ENCODE measurements at places on chromosomes 3 and 15. TPM values are rescaled to one million over a fixed set of nuclear protein-coding genes. Genes with fewer than 3 reads are reported as not detected.

GRCh38 chr15:35210370-35210769 lies 125.3 kb upstream of the NANOGP8 start:
- H3K4me3 ChIP-seq = no peak overlapping the region
- no peak overlapping the region for H3K27ac ChIP-seq
- no peaks in the 10 kb centered on the region for H3K4me1 ChIP-seq
- H3K27me3 ChIP-seq = no peaks in the 10 kb centered on the region
- no peaks in the 10 kb centered on the region for H3K36me3 ChIP-seq
- no peak for DNase-seq

- H3K36me3 ChIP-seq = no peaks in the 10 kb centered on the region
- no peak overlapping the region for H3K27ac ChIP-seq
- no peak overlapping the region for H3K4me3 ChIP-seq
- H3K27me3 ChIP-seq = no peaks in the 10 kb centered on the region
- no peak for DNase-seq
Observed at GRCh38 chr3:55283441-55283925, 203.6 kb downstream of the WNT5A start.

TRIM71 gene
- not detected for total RNA-seq

DNA sequence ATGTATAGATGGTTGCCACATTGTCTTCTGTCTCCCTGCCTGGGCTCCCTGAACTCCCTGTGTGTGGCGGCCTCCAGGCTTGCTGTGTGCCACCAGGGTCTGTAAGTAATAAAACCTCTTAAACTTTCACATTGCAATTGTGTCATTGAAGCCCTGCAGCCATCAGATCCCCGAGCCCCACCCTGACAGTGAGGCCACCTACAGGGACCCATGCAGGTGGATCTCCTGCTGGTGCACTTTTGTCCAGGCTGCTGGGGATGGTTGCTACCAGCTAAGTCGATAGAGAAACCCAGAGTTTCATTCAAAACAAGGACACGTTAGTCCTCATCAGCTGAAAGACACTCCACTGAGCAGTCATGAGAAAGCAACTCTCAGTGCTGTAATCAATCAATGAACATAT lies 133.6 kb upstream of the PRICKLE2 start:
- no peaks in the 10 kb centered on the region for H3K27me3 ChIP-seq
- H3K4me3 ChIP-seq = no peak overlapping the region
- no peak for DNase-seq
- H3K27ac ChIP-seq = no peak overlapping the region
- peaks cover 13% of the 10 kb centered on the region for H3K4me1 ChIP-seq

DNA sequence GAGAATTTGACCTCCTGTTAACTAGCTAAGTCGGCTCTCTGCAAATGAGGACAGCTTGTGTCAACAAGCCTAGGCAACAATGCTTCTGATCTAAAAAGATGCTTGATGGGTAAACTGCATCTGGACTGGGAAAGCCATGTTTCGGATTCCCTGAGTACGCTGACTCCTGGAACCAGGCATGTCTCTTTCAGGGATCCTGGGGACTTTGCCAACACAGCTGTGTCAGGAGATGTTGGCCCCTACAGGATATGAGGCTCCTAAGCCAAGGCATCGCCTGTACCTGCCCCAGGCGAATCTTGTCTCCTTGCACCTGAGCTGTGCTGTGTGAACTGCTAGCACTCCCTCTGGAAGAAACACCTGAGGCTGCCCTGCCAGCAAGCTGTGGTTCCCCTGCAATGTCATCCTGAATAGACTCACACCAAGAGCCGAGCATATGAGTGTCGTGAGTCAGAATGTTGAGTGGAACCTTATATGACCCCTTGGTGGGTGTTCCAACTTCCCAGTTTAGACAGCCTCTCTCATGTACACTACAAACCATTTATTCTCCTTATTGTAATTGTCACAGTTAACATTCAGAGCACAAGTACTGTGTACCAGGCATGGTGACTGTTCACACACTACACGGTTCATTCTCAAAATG lies 17.0 kb downstream of the EOGT start:
- H3K27me3 ChIP-seq = no peaks in the 10 kb centered on the region
- H3K4me3 ChIP-seq = no peak overlapping the region
- DNase-seq = peak; percentile 10
- H3K27ac ChIP-seq = no peak overlapping the region
- peaks cover 76% of the 10 kb centered on the region for H3K36me3 ChIP-seq

- DNase-seq = no peak
- H3K27ac ChIP-seq = no peak overlapping the region
- no peaks in the 10 kb centered on the region for H3K36me3 ChIP-seq
- no peaks in the 10 kb centered on the region for H3K4me1 ChIP-seq
- H3K4me3 ChIP-seq = no peak overlapping the region
Observed at GRCh38 chr3:10933021-10933420, 59.5 kb upstream of the SLC6A1 start.

GRCh38 chr15:98581715-98582114 lies 66.6 kb upstream of the IGF1R start:
- no peaks in the 10 kb centered on the region for H3K4me1 ChIP-seq
- H3K4me3 ChIP-seq = no peak overlapping the region
- no peaks in the 10 kb centered on the region for H3K36me3 ChIP-seq
- H3K27ac ChIP-seq = no peak overlapping the region
- no peak for DNase-seq
